Keratinocyte (primary cell): ENCODE measurements at places on chromosomes 3 and 15.

GRCh38 chr3:46386205-46386604, 15.5 kb downstream of the CCR5 start:
- DNase-seq, result peak; percentile 99

DNA sequence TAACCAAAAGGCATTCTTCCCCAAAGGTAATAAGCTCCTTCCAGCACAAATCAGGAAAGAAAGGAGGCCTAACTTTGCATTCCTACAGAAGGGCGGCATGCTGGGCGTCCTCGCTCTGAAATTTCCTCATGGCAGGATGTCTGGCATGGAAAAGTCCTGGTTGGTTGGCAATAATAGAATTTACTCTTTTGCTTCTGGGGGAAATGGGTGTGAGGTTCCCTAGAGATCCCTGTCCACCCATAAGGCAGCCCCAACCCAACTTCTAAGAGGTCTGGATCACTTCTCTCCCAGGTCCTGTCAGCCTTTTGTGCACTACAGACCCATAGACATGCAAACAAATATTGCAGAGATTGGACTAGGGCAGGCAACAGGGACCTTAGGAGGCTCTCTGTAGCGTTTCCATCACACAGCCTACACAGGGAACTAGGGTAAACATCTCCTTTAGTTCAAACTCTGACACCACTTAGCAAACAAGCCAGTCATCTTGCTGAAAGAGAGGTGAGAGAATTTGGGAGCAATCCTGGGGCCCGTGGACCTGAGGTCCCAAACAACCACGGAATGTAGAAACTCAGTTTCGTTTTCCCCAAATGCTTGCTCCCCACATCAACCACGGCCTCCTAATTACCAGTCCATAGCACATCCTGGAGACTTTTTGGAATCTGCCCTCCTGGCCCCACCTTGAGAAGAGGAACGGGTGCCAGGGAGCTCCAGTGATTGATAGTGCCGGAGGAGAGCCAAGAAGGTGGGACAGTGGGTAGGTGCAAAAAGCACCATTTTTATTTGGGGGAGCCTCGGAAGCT, 2.1 kb downstream of the ZIC4 start:
- no peak for DNase-seq

- DNase-seq, result no peak
Observed at GRCh38 chr3:28218071-28218916, 23.1 kb upstream of the CMC1 start.

DNA sequence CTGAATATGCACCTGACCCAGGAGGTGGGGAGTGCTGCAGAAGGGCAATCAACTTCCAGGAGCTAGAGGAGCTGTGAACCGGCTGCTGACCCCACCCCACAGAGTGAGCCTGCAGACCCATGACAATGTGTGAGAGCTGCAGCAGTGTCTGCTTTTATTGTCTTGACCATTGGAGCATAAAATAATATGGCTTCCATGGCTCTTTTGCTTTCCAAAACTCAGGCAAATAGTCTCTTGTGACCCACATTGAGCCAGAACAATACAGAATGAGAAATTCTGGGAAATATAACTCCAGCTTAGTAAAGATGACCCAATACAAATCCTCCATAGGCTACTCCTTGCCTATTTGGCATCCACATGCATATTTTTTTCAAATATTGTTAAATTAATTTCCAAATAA, 309.6 kb downstream of the PYDC2 start:
- no peak for DNase-seq

GRCh38 chr15:98311566-98312188, 336.7 kb upstream of the IGF1R start:
- peak; percentile 13 for DNase-seq

- no peak for DNase-seq
Observed at GRCh38 chr15:81284256-81285031, 39.5 kb downstream of the STARD5 start.

GRCh38 chr3:186160691-186161243, 51.9 kb upstream of the ETV5 start:
- DNase-seq, result no peak
